NCI-H1105 treated with DMSO at 0.1 percent for 48 hours (cell line): ENCODE measurements at places on chromosomes 12 and 14.

GRCh38 chr14:34722723-34723545 lies 8.5 kb upstream of the CFL2 start:
- peak; percentile 58 for DNase-seq

GRCh38 chr12:52380271-52380694 lies 5.2 kb downstream of the KRT84 start:
- DNase-seq = no peak

GRCh38 chr12:68908076-68908475 lies 24.9 kb downstream of the CPM start:
- DNase-seq = no peak

DNA sequence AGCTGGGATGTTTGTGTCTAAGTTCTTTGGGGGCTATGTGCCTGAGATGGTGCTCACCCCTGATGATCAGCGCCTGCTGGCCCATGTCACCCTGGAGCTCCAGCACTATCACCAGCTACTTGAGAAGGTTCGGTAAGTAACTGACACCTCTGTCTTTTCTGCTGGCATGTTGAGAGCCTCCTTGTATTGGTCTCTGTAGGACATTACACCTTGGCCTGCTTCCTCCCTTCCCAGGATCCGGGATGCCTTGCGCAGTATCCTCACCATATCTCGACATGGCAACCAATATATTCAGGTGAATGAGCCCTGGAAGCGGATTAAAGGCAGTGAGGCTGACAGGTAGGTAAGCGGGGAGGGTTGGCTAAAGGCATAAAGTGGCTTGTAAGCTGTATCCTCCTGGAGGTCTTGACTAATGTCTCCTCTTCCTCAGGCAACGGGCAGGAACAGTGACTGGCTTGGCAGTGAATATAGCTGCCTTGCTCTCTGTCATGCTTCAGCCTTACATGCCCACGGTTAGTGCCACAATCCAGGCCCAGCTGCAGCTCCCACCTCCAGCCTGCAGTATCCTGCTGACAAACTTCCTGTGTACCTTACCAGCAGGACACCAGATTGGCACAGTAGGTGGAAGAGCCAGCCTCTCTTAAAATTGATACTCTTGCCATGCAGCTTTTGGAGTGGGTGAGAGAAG lies 5.5 kb downstream of the DDIT3 start:
- DNase-seq = no peak

GRCh38 chr12:13289653-13290289 lies 93.2 kb downstream of the EMP1 start:
- DNase-seq = no peak

GRCh38 chr12:25151476-25151875 lies 43.5 kb downstream of the DNAI7 start:
- DNase-seq = no peak

GRCh38 chr14:23034498-23035302 lies at the start of gene PSMB5:
TSS of gene PSMB5 (minus strand) at chr14:23034900. CDS start at chr14:23034881, 19 bp downstream.
- no peak for DNase-seq

GRCh38 chr14:28761438-28762291 lies 4.9 kb upstream of the FOXG1 start:
- DNase-seq = no peak

- DNase-seq = no peak
These were observed 40.6 kb upstream of the EML1 start for GRCh38 chr14:99752486-99753121.

DNA sequence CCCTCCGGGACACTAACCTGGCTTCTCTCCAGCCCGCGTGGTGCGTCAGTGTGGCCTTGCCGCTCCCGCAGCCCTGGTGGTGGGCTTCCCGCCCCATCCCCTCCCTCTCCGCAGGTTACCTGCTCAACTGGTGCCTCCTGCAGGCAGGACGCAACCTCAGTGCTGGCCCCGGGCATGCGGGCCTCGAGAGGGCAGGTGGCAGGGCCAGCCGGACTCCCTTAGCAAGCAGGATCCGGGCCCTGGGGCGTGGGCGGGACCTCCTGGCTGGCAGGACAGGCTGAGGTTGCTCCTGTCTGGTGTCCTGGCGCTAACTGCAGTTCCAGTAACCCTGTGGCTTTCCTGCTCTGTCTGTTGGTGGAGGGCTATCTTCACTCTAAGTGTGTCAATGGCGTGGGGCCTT lies 8.6 kb upstream of the ADSS1 start:
- no peak for DNase-seq

GRCh38 chr12:91328451-91328850 lies 145.8 kb upstream of the DCN start:
- DNase-seq = no peak

DNA sequence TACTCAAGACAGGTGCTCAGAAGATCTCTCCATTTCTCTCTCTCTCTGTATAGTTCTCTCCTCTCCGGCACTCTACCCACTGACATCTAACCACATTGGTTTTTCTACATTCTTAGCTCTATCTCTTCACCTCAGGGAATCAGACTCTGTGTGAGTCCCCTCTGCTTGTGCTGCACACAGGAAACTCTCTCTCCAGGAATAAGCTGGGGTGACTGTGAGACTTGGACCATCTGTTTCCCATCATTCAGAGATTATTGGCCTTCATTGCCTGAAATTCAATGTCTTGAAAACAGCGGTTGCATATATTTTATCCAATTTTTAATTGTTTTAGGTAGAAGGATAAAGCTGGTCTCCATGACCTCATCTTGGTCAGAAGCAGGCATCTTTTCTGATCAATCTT lies 105.0 kb downstream of the SLC35F4 start:
- no peak for DNase-seq
